ENCODE measurements at places on chromosomes 2 and 18.

- peak; percentile 71 for DNase-seq
Measured at GRCh38 chr18:79789091-79789891, 8.4 kb upstream of the KCNG2 start.

DNA sequence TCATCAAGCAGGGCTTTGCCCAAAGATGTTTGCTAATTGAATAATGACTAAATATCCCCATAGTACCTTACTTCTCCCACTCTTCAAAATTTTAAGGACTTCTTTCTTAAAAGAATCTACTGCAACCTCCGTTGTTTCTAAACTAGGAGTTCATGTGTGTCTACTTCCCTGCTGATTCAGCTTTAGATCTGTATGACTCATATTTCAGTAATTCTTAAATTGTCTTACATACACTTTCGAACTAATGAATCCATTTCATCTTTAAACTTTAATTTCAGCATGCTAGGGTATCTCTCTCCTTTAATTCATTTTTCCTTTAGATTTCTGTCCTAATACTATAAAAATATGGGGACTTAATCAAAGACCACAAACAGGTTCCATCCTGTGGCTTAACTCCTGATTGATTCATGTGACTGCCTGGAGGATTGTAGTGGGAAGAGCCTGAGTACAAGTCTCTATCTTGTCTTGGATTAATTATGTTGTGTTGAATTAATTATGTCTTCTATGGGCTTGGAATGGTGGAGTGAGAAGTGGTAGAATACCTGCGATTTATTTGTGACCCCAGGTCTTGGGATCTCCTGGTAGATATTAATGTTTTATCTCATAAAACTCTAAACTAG is 24.9 kb upstream of the COL5A2 start:
- DNase-seq: peak; percentile 56

- no peak for DNase-seq
Measured at GRCh38 chr2:134763164-134763710, 44.4 kb upstream of the TMEM163 start.

- peak; percentile 98 for DNase-seq
Measured at GRCh38 chr2:10072656-10073480, 7.3 kb downstream of the CYS1 start.

DNA sequence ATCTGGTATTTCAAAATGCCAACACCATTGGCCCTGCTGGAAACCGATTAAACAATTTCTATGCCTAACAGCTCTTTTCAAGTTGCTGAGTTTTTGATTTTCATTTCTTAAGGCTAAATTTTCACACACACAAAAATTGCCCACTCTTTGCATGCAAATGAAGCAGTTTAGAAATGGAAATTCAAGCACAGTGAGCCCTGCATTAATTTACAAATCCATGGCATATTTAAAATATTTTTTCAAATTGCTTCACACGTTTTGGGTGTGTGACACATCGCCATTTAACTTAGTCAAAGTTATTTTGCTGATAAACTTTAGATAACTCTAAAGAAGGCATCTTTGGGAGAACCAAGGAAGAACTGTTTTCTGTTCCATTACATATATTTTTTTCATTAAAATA is 184.8 kb downstream of the TXNL1 start:
- no peak for DNase-seq

- no peak for DNase-seq
Measured at GRCh38 chr2:9334761-9335160, 88.6 kb downstream of the ITGB1BP1 start.

- no peak for DNase-seq
Measured at GRCh38 chr2:189116087-189116486, 63.5 kb downstream of the COL5A2 start.

DNA sequence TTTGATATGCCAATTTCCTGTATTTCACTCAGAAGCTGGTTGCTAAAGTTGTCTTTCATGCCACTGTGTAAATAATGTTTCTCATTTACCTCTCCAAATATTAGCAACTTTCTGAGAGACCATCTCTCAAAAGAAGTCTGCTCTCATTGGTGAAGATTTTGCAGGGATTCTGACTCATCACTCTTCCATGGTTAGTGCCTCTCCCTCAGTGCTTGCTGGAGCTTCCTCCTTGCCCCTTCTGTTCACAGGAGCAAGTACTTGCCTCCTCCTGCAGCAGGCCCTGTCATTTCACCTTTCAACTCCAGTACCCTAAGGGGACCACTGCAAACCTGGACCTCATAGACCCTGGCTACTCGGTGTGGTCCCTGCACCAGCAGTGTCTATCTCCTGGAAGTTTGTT is 168.8 kb downstream of the ZNF385B start:
- DNase-seq: no peak

GRCh38 chr2:202771741-202772460 is 99.7 kb downstream of the ICA1L start:
- peak; percentile 3 for DNase-seq

GRCh38 chr18:63446266-63446665 is 24.0 kb upstream of the VPS4B start:
- DNase-seq: no peak

- peak; percentile 25 for DNase-seq
Measured at GRCh38 chr2:215354771-215355695, 43.2 kb downstream of the ATIC start.

GRCh38 chr2:222844323-222844722 is 16.5 kb upstream of the ACSL3 start:
- no peak for DNase-seq

DNA sequence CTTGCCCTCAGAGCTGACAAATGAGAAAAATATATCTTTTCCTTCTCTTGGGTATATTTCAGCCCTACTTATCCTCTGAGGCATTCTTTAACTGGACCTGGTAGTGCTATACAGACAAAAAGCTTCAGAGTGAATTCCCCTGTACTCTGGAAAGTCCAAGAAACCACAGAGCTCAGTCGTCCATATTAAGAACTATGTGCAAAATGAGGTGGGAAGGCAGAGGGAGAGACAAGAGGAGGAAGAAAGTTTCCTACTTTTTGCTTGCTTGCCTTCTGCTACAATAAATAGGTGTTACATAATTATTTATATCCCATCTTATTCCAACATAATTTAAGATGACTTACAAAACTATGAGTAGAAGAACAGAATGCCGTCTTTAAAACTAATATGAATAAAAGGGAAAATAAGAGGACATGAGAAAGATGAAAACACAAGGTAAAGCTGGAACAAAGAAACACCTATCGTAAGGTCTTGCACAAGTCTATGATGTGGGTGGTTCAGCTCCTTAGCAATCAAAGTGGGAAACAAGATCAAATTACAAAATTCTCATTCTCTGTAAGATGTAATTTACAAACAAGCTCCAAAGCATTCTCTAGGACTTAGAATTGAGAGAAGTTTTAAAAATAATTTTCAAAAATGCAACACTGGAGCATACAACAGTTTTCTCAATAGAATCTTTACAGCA is 97.9 kb downstream of the BAZ2B start:
- DNase-seq: no peak

GRCh38 chr2:45605116-45605515 is 6.0 kb downstream of the SRBD1 start:
- DNase-seq: no peak

- DNase-seq: no peak
Measured at GRCh38 chr2:85961053-85961452, 72.3 kb upstream of the ST3GAL5 start.

DNA sequence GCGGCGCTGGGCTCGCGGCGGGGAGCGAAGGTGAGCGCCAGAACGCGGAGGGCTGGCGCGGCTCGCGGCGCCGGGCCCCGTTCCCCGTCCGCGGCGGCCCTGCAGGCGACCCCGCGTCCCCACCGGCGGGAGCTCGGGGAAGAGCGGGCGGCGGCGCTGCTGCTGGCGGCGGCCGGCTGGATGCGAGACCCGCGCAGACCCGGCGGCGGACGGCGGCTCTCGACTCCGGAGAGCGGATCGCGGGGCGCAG is 213 bp downstream of the DOK6 start:
- peak; percentile 81 for DNase-seq

DNA sequence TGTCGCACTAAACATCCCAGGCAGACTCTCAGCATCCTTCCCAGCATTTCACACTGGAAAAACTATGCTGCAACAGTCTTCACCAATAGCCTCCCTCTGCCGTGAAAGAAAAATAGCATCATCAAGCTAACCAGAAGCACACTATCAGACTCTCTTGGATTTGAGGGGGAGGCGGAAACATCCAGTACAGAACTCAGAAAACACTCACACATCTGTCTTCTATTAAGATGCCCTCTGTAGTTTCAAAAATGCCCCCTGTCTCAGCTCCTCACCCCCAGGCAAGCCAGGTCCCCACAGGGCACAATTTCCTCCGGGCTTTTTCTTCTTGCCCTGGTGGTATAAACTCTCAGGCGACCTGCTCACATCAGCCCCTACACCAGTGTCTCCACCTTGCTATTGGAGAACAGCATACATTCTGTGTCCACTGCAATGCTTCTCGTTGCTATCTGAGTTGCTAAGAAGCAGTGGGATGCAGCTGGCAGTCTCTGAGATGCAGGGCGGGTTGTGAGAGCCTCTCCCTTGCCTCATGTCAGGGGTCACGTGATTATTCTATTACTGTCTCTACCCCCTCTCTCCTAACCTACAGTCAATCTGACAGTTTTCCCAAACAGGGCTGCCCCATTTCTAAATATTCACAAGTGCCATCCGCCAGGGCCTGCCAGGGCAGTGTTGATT is 189.9 kb downstream of the INO80D start:
- no peak for DNase-seq

GRCh38 chr2:181581534-181581933 is 75.4 kb downstream of the CERKL start:
- no peak for DNase-seq

DNA sequence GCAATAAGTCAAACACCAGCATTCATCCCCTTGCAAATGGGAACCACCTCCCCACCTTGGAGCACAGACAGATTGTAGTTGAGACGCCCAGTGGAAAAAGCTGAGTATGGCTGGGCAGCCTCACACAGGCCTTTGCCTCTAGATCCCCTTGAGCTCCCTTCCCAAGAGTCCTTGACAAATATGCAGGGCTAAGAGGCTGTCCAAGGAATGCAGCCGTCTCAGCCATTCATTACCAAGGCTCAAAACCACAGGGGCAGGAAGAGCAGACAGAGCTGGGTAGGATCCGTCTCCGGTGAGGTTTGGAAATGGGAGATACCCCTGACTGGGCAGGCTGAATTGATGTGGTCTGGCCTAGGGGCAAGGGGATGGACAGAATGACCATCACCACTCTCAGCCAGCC is 557.1 kb downstream of the TNS1 start:
- no peak for DNase-seq

- no peak for DNase-seq
Measured at GRCh38 chr2:42448163-42448562, 45.6 kb downstream of the KCNG3 start.

DNA sequence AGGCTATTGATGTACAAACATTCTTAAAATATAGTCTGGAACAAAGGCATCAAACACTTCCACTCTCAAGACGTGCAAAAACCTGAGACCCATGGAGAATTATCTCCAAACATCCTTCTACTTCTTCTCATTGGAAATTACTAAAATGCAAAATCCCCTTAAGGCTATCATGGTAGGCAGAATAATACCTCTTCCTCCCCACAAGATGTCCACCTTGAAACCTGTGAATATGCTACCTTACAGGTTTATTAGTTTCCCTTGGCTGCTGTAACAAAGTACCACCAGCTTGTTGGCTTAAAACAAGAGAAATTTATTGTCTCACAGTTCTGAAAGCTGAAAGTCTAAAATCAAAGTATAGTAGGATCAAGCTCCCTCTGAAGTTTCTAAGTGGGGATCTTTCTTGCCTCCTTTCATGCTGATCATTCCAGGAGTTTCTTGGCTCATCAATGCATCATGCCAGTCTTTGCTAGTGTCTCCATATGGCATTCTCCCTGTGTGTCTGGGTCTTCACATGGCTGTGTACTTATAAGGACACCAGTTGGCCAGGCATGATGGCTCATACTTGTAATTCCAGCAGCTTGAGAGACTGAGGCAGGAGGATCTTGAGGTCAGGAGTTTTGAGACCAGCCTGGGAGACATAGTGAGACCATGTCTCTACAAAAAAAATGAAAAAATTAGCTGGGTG is 163.7 kb upstream of the NCK2 start:
- no peak for DNase-seq

DNA sequence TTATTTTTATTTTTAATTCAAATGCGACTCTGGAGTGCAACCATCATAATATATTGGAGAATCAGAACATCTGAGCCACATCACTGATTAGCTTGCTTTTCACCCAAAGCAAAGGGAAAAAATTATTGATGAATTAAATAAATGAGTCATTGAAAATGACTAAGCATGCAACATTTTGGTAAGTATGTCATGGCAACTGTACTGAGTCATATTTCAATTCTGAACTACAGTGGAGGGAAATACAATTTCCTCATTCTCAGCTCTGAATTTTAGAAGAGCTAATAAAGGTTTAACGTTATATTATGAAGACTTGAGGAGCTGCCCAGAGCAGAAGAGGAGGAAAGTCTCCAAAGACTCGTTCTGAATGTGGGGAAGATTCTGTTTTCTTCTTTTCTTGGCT is 89.6 kb upstream of the CCDC68 start:
- DNase-seq: peak; percentile 71

GRCh38 chr2:205947621-205948495 is 138.1 kb downstream of the INO80D start:
- peak; percentile 93 for DNase-seq

- DNase-seq: no peak
Measured at GRCh38 chr2:239892441-239893235, 132.5 kb downstream of the NDUFA10 start.

GRCh38 chr18:22336406-22336805 is 81.3 kb downstream of the CTAGE1 start:
- no peak for DNase-seq

GRCh38 chr18:63140038-63140450 is 179.5 kb downstream of the BCL2 start:
- DNase-seq: no peak

DNA sequence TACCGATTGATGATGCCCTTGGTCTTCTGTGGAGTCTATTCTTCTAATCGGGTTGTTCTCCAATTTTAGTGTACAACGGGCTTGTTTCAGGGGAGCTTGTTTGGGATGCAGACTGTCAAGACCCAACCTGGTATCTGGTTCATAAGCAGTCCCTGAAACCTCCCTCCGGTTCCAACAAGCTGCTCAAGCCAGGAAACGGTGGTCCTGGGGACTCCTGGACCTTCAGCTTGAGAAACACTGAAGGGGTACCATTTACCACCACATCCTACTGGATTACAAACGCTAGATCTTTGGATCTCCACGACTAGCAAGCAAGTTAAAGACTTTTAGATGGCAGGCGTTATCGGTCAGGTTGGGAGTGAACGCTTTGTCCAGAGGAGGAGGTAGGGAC is 2.0 kb downstream of the BCL2 start:
- DNase-seq: no peak

DNA sequence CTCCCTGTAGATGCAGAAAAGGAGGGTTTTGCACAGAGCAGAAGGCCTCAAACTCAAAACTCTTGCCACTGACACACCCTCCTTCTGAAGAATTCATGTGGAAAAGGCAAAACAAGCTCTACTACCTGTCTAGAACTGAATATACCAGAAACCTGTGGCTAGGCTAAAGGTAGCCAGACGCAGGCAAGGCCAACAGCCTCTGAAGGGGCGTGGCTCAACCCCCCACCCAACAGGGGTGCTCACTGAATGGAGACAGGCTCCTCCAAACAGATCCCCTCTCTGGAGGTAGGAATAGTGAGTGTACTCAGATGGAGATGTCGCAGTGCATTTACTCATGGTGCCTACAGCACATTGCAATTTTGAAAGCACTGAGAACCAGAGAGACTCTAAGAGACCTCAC is 3.0 kb upstream of the STK17B start:
- DNase-seq: no peak

Data from osteoblast (primary cell).